ENCODE measurements at places on chromosomes 3 and 15. TPM values are rescaled to one million over a fixed set of nuclear protein-coding genes. Genes with fewer than 3 reads are reported as not detected.
A peak's percentile ranks its signal among the peaks of the same experiment; 100 is the strongest.

DNA sequence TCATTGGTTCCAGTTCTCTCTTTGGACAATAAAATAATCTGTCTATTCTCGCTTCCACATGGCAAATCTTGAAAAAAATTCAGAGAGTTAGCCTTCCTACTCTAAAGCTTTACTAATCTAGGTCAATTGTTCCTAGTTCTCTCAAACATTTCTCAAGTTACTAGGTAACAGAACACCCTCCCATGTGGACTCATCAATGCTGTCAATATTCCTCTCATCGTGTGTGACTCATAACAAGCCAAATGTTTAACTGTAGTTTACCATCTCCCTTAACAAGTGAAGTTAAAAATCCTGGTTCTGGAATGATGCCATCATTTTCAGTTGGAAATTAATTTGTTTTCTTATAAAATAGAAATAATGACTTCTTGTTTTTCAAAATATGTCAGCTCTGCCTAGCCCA, 438.6 kb downstream of the ROBO1 start:
- no peak for DNase-seq

GRCh38 chr3:189950258-189950657, 170.4 kb downstream of the P3H2 start:
- DNase-seq, result no peak

- no peak for DNase-seq
Observed at GRCh38 chr3:113241292-113242095, 30.1 kb downstream of the BOC start.

GRCh38 chr3:194023501-194024280, 112.3 kb upstream of the HES1 start:
- no peak for DNase-seq

DNA sequence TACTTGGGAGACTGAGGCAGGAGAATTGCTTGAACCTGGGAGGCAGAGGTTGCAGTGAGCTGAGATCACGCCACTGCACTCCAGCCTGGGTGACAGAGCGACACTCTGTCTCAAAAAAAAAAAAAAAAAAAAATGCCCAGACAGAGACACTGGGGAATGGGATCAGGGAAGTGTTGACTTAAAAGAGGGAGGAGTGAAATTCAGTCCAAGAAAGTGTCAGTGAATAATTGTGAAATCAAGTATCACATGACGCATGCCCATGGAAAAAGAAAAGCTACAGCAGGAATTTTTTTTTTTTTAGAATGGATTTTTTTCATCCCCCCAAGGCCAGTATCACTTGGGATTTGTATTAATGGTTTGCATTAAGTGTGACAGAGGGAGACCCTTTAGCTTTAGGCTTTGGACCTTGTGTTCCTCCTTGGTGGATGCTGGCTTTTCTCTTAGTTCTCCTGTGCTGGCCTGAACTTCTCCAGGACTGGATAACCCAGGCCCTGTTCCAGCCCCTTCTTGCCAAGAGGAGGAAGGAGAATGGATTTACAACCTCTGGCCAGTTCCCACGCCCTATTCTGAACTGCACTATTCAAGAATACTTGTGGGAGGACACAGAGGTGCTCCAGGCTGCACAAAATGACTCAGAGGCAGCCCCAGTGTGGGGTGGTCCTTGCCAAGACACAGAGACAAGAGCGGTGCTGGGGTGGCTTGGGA, 36.7 kb upstream of the ZNF774 start:
- peak; percentile 16 for DNase-seq

DNA sequence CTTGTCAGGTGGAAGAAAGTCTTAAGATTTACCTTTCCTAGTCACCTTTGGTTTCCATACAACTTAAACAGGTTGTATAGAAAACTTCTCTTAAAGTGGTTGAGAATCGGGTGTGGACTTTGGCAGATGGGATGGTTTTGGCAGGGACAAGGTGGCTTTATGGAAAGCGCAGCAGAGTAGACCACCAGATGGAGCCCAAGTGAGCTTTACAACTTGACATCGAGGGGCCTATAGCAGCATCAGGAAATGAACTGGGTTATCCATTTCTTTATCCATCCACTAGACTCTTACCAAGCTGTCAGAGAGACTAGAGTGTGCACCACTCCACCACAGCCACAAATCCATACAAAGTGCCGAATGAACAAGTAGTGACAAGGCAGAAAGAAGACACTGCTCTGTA, 85.3 kb upstream of the MBNL1 start:
- peak; percentile 59 for DNase-seq

- no peak for DNase-seq
Observed at GRCh38 chr3:28900301-28900700, 380.6 kb upstream of the RBMS3 start.

GRCh38 chr15:47523681-47524475, 193.4 kb upstream of the SEMA6D start:
- DNase-seq, result peak; percentile 58

DNA sequence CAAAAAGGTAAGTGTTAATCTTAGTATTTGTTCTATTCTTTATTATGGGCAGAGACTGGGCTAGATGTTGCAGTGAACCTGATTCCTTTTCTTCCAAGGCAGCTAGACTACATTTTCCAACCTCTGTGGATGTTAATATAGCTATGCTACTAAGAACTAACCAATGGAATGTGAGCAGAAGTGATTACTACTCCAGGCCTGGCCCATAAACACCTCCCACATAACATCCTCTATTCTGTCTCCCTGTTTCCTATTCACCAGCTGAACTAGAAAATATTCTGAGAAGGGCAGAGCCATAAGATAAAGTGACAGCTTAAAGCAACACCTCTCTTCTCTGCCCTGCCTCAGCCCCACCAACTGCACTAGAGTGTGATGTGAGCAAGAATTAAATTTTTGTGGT, 29.4 kb downstream of the CD200R1L start:
- no peak for DNase-seq

GRCh38 chr15:82569834-82570233, 29.6 kb upstream of the RPS17 start:
- no peak for DNase-seq

GRCh38 chr3:632571-633170, 436.1 kb downstream of the CHL1 start:
- peak; percentile 70 for DNase-seq

GCSAM gene
- not detected for total RNA-seq

LRRIQ4 gene
- total RNA-seq, result not detected

RPL22L1 gene
- total RNA-seq, result 80.7 TPM

AMT gene
- 0.68 TPM for total RNA-seq

CSPG5 gene
- 0.51 TPM for total RNA-seq

AADAC gene
- total RNA-seq, result 0.19 TPM

Data from dermis blood vessel endothelial cell (primary cell).